ENCODE measurements at places on chromosomes 2 and 18.

- DNase-seq: no peak
These were observed 680.9 kb downstream of the IRS1 start for GRCh38 chr2:226118471-226119429.

DNA sequence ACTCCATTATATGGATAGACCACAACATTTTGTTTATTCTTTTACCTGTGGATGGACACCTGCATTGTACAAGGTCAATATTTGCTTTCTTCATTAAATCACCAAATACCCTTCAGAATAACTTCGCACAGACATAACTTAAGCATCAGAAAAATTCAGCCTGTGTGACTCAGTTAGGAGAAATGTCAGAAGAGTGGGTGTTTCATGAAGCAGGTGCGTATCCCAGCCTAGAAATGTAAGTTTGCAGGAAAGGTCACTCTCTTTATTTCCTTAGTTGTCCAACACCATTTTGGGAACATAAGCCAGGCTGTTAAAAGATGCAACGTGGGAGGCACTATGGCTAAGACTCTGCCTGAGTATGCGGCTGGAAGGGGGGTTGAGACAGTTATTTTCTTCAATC, 48.6 kb upstream of the FHL2 start:
- no peak for DNase-seq

GRCh38 chr2:195677290-195677689, 20.3 kb downstream of the SLC39A10 start:
- no peak for DNase-seq

DNA sequence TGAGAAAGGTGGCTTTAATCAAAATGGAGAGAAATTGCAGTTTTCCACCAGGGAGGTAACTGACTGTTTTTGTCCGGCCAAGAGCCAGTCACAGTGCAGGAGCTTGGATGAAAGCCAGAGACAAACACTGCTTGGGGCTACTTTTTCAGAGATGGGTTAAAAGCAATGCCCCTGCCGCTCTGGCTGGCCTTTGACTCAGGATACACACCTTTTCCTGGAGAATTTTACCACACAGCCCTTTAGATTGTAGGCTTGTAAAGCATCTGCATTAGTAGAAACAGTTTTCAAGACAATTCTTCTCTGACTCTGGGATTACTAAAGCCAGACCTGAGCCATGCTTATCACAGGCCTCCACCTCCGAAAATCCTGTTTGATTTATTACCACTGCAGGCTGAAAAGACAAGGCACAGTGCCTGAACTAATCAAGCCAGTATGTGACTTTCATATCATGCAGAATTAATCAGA, 79.7 kb downstream of the CCBE1 start:
- no peak for DNase-seq

- DNase-seq: no peak
These were observed 99.8 kb upstream of the NEUROD1 start for GRCh38 chr2:181780047-181780651.

DNA sequence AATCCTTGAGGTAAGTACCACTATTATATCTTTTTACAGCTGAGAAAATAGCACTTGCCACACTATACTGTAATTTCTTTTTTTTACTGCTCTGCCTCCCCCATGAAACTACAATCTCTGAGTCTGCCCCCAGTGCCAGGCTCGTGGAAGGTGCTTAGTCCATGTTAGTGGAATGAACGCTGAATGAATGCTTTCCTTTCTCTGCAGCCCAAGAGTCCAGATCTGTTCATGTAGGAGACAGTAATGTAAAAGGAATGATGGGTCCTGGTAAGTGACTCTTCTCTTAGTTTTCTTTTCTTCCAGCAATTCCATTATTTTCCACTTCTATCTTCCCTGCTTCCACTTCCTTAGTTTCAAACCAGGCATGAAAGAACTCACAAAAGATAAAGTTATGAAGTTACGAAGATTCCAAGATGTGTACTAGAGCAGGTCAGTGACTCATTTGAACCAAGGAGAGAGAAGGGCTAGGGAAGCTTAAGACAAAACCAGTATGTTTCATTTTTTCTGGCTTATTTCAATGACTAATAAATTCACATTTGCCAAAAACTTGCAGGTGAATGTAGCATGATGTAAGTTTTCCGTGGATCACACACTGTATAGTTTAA, 46.0 kb downstream of the ARHGEF33 start:
- DNase-seq: no peak

DNA sequence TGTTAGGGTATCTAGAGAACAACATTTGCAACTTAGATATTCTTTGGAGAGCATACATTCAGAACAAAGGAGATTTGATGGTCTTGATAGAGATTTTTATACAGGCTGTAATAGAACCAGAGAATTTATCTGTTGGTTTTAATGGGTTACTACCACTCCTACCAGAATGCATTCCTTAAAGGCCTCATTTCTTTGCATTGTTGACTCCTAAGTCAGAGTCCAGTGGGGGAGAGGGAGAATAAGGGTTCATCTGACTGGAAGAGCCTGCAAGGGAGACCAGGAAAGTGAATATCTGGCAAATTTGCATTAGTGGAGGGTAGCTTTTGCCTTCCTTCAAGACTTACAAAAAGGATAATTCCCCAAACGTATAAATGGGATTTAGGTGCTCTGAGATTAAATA, 29.7 kb downstream of the AGPS start:
- DNase-seq: no peak

DNA sequence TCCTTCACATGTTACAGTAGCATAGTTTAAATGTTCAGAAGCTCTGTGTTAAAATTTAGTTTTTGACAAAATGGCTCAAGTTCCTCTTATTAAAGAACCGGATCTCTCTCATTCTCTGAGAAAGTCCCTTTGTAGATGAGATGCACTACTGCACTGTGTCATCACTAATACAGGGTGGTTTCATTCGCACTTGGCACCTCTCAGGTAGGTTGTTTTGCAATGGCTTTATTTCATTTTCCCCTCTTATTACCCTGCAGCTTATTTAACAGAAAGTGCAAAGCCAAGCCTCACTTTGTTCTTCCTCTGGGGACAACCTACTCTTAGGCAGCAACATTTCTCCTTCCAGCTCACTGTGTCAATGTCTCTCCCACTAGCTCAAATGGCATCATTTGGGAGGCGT, 185.1 kb downstream of the DLGAP1 start:
- DNase-seq: no peak

- DNase-seq: no peak
These were observed 12.7 kb upstream of the PAX3 start for GRCh38 chr2:222311319-222311977.

GRCh38 chr2:47868611-47869352, 37.5 kb downstream of the FBXO11 start:
- DNase-seq: no peak

- DNase-seq: no peak
These were observed 754.2 kb upstream of the ID2 start for GRCh38 chr2:7927691-7928090.

GRCh38 chr2:97769711-97770110, 56.3 kb downstream of the ZAP70 start:
- DNase-seq: no peak

GRCh38 chr18:57846258-57846657, 43.1 kb upstream of the ATP8B1 start:
- DNase-seq: no peak

- no peak for DNase-seq
These were observed 7.7 kb upstream of the MAL start for GRCh38 chr2:95017836-95018235.

GRCh38 chr2:60882971-60883753, 1.8 kb downstream of the REL start:
- no peak for DNase-seq

DNA sequence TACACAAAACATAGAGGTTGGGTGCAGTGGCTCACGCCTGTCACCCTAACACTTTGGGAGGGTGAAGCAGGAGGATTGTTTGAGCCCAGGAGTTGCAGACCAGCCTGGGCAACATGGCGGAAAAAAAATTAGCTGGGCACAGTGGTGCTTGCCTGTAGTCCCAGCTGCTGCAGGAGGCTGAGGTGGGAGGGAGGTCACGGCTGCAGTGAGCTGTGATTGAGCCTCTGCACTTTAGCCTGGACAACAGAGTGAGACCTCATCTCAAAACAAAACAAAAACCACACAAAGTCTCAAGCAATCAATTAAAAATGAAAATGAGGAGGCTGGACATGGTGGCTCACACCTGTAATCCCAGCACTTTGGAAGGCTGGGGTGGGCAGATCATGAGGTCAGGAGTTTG, 4.9 kb downstream of the NOP58 start:
- DNase-seq: no peak

DNA sequence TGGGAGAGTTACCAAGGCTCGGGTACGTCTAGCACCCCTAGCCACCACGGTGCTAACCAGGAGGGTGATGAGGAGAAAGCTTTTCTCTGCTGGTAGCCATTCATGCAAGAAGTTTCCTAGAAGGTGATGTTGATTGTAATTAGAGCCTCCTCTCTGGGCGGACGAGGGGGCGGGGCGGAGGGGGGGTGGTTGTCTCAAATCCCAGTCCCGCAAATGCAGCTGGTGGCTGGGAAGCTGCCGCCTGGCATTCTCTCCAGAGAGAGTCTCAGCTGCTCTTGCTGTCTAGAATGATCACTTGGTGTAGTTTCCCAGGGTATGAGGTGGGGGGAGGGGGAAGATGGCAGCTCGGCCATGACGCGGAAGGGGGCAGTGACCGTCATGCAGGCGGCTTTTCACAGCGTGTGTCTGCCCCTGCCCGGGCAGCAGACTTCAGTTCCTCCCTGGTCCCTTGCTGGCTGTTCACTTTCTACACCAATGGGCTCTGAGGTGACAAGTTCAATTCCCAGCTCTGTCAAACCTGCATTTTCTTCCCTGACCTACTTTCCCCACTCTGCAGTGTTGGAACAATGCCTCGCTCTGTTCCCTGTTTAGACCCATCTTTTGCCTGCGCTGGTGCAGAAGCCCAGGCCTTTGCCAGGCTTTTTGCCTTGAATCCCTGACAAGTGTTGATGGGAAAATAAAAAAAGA, 61.5 kb upstream of the KLF7 start:
- no peak for DNase-seq

Measured in stimulated activated CD4-positive, alpha-beta T cell treated with anti-CD3 and anti-CD28 coated beads, TNF-alpha, amount 100 ng/mL, for 1 hour (primary cell).